Renal cortical epithelial cell (primary cell): ENCODE measurements at places on chromosomes 12 and 14. TPM values are rescaled to one million over a fixed set of nuclear protein-coding genes. Genes with fewer than 3 reads are reported as not detected.

The KRT83 gene
- total RNA-seq: not detected in 2 replicates

- DNase-seq: peak; percentile 77
Measured at GRCh38 chr14:53670701-53671100, 285.9 kb downstream of the BMP4 start.

The WSCD2 gene
- total RNA-seq: not detected in 2 replicates

- DNase-seq: no peak
Measured at GRCh38 chr14:105629886-105630215, 103.5 kb downstream of the TMEM121 start.

- peak; percentile 76 for DNase-seq
Measured at GRCh38 chr12:19261773-19262172, 132.2 kb downstream of the PLEKHA5 start.

DNA sequence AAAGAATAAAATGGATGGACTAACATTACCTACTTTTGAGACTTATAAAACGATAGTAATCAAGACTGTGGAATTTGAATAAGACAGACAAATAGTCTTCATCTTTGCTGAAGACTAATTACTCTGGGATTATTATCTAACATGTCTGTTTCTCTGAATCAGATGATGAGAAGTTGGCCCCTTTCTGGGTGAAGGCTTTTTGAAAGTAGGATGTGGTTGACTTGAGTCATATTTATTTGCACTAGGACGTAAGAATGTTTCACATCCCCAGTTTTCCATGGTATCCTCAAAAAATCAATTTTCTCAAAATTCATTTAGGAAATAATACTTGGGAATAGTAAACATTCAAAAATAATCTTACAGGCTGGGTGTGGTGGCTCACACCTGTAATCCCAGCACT is 31.8 kb downstream of the PKP2 start:
- DNase-seq: no peak

DNA sequence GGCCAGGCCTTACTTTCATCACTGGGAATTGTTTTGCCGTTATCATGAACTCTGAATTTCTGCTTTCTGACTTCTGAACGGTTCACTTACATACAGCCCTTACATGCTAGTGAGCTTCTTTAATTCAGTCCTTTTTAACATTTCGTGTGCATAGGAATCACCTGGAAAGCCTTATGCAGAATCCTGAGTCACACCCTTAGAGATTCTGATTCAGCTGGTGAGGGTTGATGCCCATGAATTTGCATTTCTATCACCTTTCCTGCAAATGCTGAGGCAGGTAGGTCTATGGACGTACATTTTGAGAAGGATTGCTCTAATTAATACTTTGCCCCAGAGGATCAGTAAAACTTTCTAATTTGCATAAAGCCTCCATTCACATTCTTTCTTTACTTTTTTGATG is 44.0 kb downstream of the PPHLN1 start:
- no peak for DNase-seq

The GLTP gene
- 45.4 and 57.3 TPM in 2 replicates for total RNA-seq

The ANO6 gene
- total RNA-seq: 82.7 and 96.2 TPM in 2 replicates

- DNase-seq: no peak
Measured at GRCh38 chr14:73829071-73829470, 22.6 kb upstream of the PTGR2 start.

GRCh38 chr12:127191129-127191528 is 1075.8 kb upstream of the TMEM132C start:
- DNase-seq: peak; percentile 88

DNA sequence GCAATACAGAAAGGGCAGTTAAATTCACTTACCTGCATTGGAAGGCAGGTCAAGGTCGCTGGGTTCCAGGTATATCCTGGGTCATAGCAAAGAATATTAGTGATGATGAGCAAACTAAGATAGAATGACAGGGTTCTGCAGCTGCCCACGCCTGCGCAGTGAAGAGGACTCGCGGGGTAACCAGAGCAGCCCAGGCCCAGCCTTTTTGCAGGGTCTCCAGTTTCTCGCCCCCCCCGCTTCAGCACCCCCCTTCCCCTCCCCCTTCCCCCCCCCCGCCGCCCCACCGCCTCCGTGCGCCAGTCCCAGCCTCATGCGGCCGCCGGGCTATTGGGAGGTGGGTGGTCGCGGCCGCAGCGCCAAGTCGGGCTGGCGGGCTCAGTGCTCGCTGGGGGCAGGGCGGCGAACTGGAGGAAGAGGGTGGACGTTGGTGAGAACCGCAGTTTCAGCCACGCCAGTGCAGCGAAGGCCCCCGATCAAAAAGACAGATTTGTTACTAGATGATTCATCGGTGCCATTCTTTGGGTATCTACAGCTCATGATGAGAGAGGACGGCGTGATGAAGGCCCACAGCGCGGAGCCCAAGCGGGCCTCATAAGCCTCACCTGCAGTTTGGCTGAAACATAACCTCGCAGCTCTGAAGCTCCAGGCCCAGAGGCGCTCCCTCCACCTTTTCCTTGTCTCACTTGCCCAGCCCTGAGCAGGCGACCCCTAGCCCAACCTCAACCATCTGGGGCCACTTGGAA is 20.2 kb downstream of the SLC2A3 start:
- no peak for DNase-seq

GRCh38 chr12:129997239-129997638 is 93.4 kb upstream of the TMEM132D start:
- DNase-seq: no peak

DNA sequence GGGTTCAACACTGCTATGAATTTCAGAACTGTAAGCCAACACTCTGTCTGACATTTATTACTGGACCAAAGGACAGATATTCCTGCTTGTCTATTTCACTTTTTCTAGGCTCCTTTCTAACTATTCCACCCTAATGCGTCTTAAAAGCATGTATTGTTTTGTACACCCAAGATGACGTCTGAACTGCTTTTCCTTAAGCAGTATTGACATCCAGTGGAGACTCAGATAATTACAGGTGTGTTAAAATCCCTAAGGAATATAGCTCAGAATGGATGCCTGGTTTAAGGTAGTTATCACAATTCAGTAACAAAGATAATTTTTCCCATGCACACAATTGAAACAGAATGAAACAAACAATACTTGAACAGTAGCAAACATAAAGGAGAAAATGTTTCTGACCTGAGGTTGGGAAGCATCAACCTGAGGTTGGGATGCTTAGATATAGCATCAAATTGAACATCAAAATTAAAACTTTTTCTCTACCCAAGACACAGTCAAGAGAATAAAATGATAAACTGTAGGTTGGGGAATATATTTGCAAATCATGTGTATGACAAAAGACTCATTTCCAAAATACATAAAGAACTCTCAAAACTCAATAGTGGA is 93.7 kb upstream of the PTPRR start:
- peak; percentile 68 for DNase-seq

The YBX3 gene
- 67.6 and 163 TPM in 2 replicates for total RNA-seq

DNA sequence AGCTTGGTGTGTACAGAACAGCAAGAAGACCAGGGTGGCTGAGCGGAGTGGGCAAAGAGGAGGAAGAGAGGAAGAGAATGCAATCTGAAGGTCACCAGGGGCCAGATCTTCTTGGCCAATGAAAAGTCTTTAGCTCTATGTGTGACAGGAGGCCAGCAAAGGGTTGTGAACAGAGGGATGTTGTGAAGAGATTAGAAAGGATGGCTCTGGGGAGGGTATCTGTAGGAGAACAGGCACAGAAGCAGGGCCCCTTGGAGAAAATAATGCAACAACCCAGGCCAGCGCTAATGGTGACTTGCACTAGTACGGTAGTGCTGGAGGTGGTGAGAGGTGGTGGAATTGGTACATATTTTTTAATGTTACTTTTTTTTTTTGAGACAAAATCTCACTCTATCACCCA is 97.2 kb downstream of the NT5DC3 start:
- no peak for DNase-seq

The DHRS7 gene
- 100 and 255 TPM in 2 replicates for total RNA-seq

GRCh38 chr14:66240105-66240504 is 246.1 kb upstream of the CCDC196 start:
- peak; percentile 66 for DNase-seq

The STAB2 gene
- not detected in 2 replicates for total RNA-seq

GRCh38 chr12:6340745-6341416 is 995 bp downstream of the TNFRSF1A start:
- no peak for DNase-seq

DNA sequence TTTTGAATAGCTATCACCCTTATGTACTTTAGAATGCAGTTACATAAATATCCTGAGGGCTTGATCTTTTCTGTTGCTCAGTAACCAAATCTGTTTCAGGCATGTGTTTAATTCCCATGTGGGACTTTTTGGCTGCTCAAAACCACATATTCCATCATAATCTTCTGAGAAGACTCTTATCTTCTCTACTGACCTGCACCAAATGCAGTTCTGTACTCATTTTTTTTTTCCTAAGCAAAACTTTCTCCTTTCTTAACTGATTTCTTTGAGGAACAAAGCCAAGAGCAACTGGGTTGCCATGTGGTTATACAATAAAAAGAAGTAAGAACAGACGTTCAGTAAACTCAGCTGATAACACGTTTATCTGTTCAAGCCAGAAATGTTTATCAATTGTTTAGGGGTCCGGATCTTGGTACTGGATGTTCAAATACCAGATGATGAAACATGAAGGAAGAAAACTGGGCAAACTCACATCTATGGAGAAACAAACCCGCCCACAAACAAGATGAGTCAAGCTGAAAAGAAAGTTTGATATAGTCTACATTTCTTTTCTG is 50.1 kb downstream of the TMEM132C start:
- DNase-seq: no peak

- DNase-seq: no peak
Measured at GRCh38 chr12:128326406-128326805, 59.4 kb downstream of the TMEM132C start.

DNA sequence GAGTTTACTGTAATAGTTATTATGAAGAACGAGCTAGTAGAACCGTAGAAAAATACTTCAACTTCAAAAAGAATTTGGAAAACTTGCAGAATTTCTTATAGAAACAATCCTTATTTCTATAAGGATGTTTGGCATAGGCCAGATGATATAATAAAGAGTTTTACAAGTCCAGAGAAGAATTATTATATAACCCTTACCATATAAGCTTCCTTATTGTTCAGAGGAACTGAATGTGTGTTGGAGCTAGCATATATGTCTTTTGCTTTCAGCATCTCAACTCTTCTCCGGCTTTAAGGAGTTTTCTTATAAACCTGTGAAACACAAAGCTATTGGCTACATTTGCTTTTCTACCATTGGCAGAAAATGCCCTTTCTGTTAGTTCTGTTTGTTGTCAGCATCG is 178.0 kb upstream of the E2F7 start:
- DNase-seq: no peak

The PMEL gene
- total RNA-seq: 1.6 and 1.9 TPM in 2 replicates
